ENCODE measurements at places on chromosomes 2 and 18. TPM values are rescaled to one million over a fixed set of nuclear protein-coding genes. Genes with fewer than 3 reads are reported as not detected.

- DNase-seq = peak; percentile 27
These were observed 319.9 kb upstream of the SLC14A2 start for GRCh38 chr18:45295388-45295787.

CHRND gene
- 1.7 TPM for total RNA-seq

SCN7A gene
- 2.6 TPM for total RNA-seq

IL1F10 gene
- total RNA-seq = 0.72 TPM

GRCh38 chr2:9165625-9166024 lies 41.0 kb upstream of the ASAP2 start:
- no peak for DNase-seq

DNA sequence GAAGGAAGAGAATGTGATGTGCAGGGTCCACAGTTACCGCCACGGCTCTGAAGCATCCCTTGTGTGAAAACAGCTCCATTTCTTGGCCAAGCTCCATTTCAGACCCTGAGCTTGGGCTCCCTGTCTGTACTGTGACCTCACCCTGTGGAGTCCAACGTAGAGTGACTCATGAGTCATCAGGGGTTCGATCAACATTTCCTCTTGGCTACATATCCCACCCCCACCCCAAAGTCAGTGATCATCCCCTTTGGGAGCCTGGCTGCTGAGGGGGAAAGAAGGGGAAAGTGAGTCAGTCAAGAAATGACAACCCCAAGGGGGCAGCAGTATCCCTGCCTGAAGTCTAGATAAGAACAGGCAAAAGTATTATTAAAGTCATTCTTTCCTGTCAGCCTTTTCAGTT lies 62.2 kb downstream of the PAPOLG start:
- no peak for DNase-seq

GALNT3 gene
- total RNA-seq = 11.8 TPM

DNA sequence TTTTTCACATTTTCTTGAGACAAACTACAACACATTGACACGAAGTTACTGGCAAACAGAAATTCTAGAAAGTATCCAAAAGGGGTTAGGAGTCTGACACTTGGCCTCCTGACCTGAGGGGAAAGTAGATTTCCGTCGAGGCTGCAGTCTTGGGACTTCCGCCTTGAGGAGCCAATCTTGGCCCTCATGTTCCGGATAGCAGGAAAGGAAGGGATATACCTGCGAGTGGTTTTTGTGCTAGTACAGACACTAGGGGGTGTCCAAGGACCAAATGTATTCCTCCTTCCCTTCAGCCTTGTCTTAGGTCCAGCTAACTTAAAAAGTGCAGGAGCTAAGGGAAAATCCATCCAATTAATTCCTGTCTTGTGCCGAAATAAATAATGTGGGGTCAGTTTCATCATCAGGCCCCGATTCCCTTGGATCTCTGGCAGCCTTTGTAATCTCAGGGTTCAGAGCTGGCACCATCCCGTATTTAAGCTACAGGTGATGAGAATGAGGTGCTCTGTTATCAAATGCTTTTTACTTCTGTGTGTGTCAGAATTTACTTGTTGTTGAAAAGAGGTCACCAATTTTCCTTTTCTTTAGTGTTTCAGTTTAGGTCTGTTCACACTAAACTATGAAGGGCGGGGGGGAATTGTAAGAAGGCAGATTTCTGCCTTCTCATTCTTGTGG lies 330.2 kb upstream of the FANCL start:
- peak; percentile 77 for DNase-seq

MRPL30 gene
- total RNA-seq = 43.1 TPM

DNA sequence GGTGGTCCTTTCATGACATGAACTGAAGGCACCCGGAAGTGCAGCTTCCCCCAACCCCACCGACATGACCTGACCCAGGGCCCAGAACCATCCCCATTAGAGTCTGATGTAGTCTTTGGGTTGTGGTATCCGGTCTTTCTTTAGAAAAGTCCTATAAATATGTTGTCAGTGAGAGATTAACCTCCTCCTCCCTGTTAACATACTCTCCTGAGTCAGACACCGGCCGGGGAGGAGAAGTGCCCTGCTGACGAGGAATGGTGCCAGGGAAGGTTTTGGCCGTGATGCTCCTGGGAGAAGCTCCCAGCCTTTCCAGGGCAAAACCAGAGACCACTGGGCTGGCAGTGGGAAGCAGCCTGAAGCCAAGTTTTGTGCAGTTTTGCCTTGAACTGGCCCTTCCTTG lies 109.0 kb downstream of the LAMA3 start:
- DNase-seq = no peak

AKAIN1 gene
- not detected for total RNA-seq

- peak; percentile 97 for DNase-seq
These were observed 96.2 kb downstream of the COPS8 start for GRCh38 chr2:237181844-237182243.

ABCB11 gene
- total RNA-seq = 7.9 TPM

DNA sequence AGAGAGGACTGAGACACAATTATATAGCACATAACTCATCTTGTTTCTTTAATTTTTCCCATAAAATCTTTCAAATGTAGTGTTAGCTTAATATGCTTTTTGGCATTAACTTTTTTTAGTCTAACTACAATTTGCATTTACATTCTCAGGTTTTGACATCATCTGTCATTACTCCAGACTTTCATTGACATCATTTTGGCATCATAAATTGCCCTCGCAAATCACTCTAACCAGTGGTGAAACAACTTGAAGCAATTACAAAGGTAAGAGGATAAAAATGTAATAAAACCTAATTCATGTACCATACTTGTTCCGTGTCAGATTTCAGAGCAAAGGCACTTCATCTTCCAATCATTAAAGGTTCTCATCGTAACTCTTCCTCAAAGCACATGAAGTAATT lies 41.4 kb downstream of the RFX8 start:
- no peak for DNase-seq

- peak; percentile 17 for DNase-seq
These were observed 90.4 kb downstream of the SCN3A start for GRCh38 chr2:165113414-165113813.

GRCh38 chr2:52632543-52632942 lies 1135.1 kb upstream of the CHAC2 start:
- DNase-seq = no peak

- no peak for DNase-seq
These were observed 79.8 kb downstream of the MOGAT1 start for GRCh38 chr2:222751238-222751637.

KCNS3 gene
- total RNA-seq = 2.9 TPM

AGAP1 gene
- total RNA-seq = 13.5 TPM

EFR3B gene
- total RNA-seq = 4.3 TPM

- no peak for DNase-seq
These were observed 556.6 kb downstream of the BCL11A start for GRCh38 chr2:59996855-59997254.

CHST10 gene
- 10.1 TPM for total RNA-seq

- peak; percentile 13 for DNase-seq
These were observed 66.7 kb downstream of the PTPN4 start for GRCh38 chr2:119826370-119826961.

DNA sequence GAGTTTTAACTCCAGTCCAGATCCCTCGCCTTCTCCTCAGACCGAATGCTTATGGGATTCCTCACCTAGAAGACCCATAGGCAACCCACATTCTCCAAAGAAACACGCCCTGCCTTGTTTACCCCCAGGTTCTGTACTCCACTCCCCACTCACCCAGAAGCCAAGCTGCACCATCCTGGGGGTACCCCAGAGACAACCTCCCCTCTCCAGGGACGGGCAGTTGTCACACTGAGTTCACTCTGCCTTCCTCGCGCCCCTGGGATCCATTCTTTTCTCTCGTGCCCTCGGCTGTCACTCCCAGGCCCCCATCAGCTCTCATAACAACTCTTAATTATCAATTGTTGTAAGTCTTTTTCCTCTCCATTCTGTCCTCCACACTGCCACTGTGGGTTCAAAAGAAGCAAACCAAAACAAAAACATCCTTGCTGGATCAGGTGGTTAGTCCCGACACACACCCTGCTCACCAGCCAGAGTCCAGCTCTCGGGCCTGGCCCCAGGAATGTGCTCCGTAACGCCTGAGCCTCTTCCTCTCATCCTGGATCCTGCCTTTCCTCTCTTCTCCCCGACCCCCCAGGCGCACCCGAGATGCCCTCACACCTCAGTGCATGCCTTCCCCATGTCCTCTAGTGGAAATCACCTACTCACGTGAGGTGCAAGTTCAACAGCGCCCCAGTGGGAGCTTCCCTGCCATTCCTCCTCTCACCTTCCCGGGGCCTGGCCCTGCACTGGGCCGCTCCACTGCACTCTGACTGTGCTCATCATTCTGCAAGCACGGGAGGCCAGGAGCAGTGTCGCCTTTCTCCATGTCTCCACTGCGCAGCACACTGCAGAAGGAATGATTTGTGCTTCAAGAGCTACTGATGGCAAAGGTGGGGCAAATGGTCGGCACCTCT lies 20.7 kb downstream of the COX7A2L start:
- no peak for DNase-seq

RHBDD1 gene
- 17.1 TPM for total RNA-seq

GPR75 gene
- 0.72 TPM for total RNA-seq

PRKAG3 gene
- not detected for total RNA-seq

ACYP2 gene
- 17.3 TPM for total RNA-seq

TPGS2 gene
- total RNA-seq = 68.4 TPM

NLRC4 gene
- 4.3 TPM for total RNA-seq

SCN3A gene
- total RNA-seq = 11.8 TPM

ASTL gene
- total RNA-seq = 1.4 TPM

DNA sequence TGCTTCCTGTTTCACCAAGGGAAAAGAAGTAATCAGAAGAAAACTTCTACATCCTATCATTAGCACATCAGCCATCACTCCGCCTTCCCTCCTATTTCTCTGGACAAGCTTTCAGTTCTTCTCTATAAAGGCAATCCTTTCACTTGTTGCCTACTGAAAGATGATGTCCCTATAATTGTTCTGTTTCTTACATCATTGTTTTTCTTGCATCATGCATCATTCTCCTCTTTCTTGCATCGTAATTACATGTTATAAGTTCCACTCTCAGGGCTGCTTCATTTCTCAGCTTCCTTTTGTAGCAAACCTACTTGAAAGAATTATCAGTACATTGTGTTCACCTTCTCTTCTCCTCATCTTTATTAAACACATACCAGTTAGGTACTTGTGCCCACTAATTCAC lies 7.2 kb downstream of the SLC30A6 start:
- no peak for DNase-seq

ZNF396 gene
- 13.2 TPM for total RNA-seq
